NCI-H774 (cell line): ENCODE measurements at places on chromosomes 4 and X.

- peak; percentile 11 for DNase-seq
These were observed 83.6 kb upstream of the GUCY1A1 start for GRCh38 chr4:155582971-155583437.

DNA sequence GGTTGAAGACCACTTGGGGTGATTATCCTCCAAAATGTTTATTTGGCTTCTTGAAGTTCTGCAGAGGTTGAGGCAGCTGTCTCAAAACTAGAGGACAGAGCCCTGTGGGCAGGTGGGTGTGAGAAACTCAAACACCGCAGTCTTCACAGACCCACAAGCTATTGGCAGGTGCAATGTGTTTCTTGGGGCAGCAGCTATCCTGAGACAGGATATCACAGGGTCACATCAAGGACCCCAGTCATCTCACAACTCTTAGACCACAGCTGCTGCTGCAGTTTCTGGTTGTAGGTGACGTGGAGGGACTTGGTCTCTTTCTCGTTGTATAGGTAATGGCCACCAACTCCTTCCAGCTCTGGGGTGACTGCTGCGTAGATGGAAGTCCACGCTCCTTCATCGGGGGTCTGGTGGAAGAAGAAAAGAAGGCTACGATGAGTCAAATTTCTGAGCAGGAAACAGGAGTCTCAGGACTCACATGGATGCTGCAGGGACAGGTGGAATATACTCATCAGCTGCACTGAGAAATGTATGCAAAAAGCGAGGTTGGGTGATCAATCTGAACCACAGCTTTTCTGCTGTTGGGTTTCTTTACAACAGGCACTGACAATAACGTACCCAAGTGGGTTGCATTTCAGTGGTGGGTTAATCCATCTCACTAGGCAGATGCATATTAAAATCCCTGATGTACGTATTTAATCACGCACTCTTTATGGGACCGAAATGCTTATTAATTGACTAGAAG lies 279.8 kb downstream of the DHRSX start:
- DNase-seq, result no peak

- no peak for DNase-seq
These were observed 394.9 kb upstream of the BOD1L1 start for GRCh38 chr4:14022456-14022855.

- DNase-seq, result no peak
These were observed 28.9 kb upstream of the NDUFC1 start for GRCh38 chr4:139331185-139331584.

- no peak for DNase-seq
These were observed 24.8 kb upstream of the CYBB start for GRCh38 chrX:37755025-37755424.

GRCh38 chrX:152907084-152907651 lies 9.3 kb downstream of the ZNF185 start:
- no peak for DNase-seq

DNA sequence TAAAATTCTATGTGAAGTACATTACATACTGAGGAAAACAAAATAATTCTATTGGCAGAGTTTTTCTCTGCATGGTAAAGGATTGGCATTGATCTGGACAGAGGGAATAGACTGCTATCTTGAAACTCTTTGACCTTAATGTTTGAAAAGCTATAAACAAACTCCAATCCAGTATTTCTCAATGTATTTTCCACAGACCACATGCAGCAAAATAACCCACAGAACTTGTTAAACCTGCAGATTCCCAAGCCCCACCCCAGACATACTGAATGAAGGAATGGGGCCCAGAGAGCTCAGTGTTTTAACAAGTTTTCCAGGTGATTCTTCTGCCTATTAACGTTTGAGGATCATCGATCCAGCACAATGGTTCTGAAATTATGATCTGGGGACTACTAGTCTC lies 15.7 kb downstream of the RNF128 start:
- no peak for DNase-seq

- no peak for DNase-seq
These were observed 12.2 kb downstream of the SOD3 start for GRCh38 chr4:24807611-24808010.

DNA sequence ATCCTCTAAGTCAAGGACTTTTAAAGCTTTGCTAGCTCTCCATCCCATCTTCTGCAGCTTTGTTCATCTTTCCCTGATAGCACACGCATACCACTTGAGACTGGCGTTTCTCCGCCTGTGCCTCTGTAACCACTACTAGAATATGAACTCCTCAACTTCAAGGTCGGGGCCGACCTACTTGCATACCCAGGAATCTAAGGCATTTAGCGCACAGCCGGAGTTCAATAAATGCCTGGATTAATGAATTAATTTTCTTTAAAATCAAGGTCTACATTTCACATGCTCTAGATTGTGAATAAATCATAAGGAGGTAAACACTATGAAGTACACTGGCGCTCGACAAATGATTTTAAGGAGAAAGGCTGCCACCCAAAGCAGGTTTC lies 89.3 kb downstream of the HNRNPD start:
- no peak for DNase-seq

- DNase-seq, result no peak
These were observed 15.3 kb downstream of the GPC3 start for GRCh38 chrX:133970076-133970475.

DNA sequence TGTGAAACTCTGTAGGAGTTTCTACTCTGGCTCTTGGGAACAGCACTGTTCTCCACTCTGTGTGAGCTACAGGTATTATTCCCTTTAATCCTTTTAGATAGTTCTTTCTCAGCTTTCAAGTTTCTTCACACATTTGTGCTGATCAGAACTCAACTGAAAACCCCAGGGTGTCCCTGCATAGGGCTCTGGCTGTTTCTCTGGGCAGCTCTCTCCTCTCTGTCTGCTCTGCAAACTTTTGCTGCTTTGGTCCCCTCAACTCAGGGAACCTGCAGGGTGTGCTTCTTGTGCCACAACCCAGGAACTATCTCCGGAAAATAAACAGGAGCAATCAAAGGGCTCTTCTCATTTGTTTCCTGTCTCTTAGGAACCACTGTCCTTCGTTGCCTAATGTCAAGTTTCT lies 196.6 kb upstream of the GABRA2 start:
- no peak for DNase-seq

DNA sequence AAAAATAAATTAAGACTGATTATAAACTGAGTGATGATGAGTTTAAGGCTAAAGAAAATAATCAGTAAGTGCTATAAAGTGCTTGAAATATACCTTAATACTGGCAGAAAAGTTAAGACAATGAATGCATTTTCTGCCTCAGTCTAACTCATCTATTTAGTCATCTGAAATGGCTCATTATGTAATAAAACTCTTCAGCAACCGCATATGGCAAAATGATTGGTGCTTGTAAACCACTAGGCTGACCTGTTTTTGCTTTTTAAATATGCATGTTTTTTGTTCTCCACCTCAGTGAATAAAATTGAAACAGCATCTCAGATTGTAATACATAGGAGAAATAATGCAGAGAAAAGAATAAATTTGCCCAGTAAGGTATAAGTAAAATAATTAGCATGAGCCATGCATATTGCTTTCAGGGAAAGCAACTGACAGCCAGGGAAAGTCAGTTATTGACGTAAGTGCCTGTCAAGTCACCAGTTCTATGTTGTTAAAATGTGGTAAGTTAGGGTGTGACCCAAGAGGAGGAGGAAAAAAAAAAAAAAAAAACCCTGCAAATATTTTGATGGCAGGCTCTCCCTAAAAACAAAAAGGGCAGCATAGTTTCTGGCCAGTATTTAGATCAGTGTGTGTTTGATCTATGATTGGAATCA lies 167.5 kb downstream of the PALLD start:
- DNase-seq, result no peak
